ENCODE measurements at places on chromosomes 12 and 14. TPM values are rescaled to one million over a fixed set of nuclear protein-coding genes. Genes with fewer than 3 reads are reported as not detected.

OR6C70 gene
- not detected for total RNA-seq

PRIMA1 gene
- not detected for total RNA-seq

PTGER2 gene
- total RNA-seq = 4.7 TPM

KRT75 gene
- total RNA-seq = 38.5 TPM

MANSC1 gene
- total RNA-seq = 3.1 TPM

DNAAF2 gene
- 23.2 TPM for total RNA-seq

PPP1R1A gene
- not detected for total RNA-seq

TMEM132C gene
- total RNA-seq = not detected

DTX1 gene
- total RNA-seq = not detected

FGF23 gene
- not detected for total RNA-seq

TSPAN11 gene
- total RNA-seq = not detected

APOF gene
- total RNA-seq = not detected

TMEM179 gene
- total RNA-seq = not detected

GPR162 gene
- not detected for total RNA-seq

RAB15 gene
- 27.0 TPM for total RNA-seq

GPRC5D gene
- not detected for total RNA-seq

GPR84 gene
- not detected for total RNA-seq

STRN3 gene
- total RNA-seq = 36.9 TPM

SMOC1 gene
- not detected for total RNA-seq

ANKS1B gene
- 0.98 TPM for total RNA-seq

PTPRQ gene
- 0.07 TPM for total RNA-seq

KRT77 gene
- total RNA-seq = not detected
